ENCODE measurements at places on chromosomes 13 and 19.
A peak's percentile ranks its signal among the peaks of the same experiment; 100 is the strongest.

DNA sequence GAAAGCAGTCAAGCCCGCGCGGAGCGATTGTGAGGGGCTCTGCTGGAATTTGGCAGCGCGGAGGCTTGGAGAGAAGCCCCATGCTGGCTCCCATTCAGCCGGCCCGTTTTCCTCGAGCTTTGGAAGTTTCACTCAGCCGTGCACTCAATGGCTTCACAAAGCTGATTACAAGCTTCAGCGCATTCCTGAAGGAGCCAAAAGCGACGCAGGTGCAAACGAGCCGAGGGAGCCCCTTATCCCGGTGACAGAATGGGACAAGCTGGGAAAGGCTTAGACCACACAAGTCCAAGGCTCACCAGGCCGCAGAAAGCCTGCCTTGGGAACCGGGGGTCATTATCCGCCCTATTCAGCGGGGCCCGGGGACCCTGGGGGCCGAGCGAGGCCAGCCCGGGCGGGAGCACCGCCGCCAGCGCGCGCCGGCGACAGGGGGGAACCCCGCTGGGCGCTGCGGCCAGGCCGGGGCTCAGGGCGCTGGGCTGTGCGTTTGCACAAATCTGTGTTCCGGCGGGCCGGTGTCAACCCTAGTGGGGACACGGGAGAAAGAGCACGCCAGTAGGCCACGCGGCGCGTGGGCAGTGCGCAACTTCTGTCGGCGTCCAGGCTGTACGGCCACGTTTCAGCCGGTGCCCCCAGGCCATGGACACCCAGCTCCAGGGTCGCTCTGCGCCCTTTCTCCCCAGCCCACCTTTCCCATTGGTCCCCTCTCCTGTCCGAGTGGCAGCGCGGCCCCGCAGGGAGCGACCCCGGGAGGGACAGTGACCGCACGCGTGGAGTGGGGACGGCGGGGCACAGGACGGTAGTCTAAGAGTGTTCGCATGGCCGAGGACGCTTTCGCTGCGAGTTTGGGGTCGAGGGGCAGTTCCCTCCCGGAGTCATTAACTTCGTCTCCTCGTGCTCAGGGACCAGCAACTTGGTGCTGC lies 37.3 kb downstream of the SOX1 start:
- H3K4me3 ChIP-seq = no peak overlapping the region
- H3K27me3 ChIP-seq = peaks cover 52% of the 10 kb centered on the region
- H3K27ac ChIP-seq = no peak overlapping the region
- no peak for DNase-seq

DNA sequence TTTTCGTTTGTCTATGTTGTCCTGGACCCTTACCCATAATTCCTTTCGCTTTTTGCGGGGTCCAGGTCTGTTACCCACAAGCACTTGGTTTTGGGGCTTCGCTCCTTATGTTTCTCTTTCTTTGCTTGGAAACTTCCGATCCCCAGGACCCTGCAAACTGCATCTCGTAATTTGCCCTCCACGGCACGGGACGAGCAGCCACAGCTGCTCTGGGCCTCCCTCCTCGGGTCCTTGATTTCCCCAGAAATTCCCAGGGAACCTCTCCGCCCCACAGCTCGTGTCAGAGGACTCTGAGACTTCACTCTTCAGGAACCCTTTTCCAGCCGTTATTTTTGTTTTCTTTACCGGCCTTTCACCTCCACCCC lies 599 bp downstream of the SNRNP70 start:
- H3K27me3 ChIP-seq = no peaks in the 10 kb centered on the region
- peak overlapping the region; percentile 93 for H3K27ac ChIP-seq
- no peak for DNase-seq
- H3K4me3 ChIP-seq = peak overlapping the region; percentile 98
- H3K36me3 ChIP-seq = peaks cover 38% of the 10 kb centered on the region

- no peaks in the 10 kb centered on the region for H3K4me1 ChIP-seq
- H3K27me3 ChIP-seq = peaks cover 4% of the 10 kb centered on the region
- no peak overlapping the region for H3K27ac ChIP-seq
- no peaks in the 10 kb centered on the region for H3K36me3 ChIP-seq
- H3K4me3 ChIP-seq = no peak overlapping the region
These were observed 455.4 kb downstream of the KLF5 start for GRCh38 chr13:73514208-73514607.

DNA sequence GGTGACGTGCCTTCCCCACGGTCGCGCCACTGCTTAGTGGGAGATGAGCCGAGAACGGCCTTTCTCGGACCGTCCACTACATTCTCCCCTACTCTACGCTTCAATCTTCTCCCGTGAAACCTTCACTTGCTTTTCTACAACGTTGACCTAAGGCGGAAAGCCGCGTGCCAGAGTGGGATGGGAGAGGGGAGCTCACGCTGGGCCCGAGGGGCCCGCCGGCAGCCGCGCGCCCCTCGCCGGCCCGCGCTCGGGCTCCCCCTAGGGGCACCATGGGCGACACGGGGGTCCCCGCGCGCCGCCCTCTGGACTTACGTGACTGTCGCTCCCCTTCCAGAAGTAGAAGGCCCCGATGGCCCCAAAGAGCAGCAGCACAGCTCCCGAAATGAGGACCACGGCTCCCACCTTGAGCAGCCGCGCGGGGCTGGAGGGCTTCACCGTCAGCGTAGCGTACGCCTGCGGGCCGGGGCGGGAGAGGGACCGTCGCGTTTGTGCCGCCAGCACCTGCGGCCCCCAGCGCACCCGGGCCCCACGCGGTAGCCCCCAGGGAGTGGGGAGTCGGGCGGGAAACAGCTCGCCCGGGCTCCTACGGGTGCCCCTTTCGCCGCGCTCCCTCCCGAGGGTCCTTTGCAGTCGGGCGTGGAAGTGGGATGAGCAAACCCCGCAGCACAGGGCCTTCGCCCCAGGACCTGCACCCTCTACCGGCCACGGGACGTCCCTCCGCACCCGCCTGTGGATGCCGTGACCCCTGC lies 727 bp downstream of the CNMD start:
- no peak overlapping the region for H3K4me3 ChIP-seq
- DNase-seq = peak; percentile 30
- no peak overlapping the region for H3K27ac ChIP-seq
- peaks cover 7% of the 10 kb centered on the region for H3K4me1 ChIP-seq
- H3K27me3 ChIP-seq = peaks cover 47% of the 10 kb centered on the region

Data from activated CD8-positive, alpha-beta T cell treated with anti-CD3 and anti-CD28 coated beads, Interleukin-2, amount 10 ng/mL, durations not matched to agents 7 days and 5 days (primary cell).